ENCODE measurements at places on chromosomes 1 and 21. TPM values are rescaled to one million over a fixed set of nuclear protein-coding genes. Genes with fewer than 3 reads are reported as not detected.

DNA sequence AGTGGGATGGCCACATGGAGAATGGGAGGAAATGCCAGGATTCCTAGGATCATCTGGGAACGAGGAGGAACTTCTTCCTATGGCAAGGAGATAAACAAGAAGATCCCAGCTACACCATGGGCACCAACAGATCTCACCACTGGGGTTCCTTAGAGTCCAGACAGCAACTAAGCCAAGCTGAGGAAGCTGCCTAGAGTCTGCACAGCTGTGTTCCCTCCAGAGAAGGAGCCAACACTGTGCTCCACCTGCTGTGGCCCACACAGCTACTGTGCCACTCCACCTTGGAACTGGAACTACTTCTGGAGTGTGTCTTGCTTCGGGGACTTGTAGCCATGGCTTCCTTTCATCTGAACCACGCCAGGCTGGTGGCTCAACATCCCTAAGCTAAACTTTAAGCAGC, 6.0 kb downstream of the IFNAR1 start:
- peak overlapping the region; percentile 7 for H3K27ac ChIP-seq
- no peaks in the 10 kb centered on the region for H3K27me3 ChIP-seq
- DNase-seq = no peak
- no peak overlapping the region for H3K4me3 ChIP-seq

DNA sequence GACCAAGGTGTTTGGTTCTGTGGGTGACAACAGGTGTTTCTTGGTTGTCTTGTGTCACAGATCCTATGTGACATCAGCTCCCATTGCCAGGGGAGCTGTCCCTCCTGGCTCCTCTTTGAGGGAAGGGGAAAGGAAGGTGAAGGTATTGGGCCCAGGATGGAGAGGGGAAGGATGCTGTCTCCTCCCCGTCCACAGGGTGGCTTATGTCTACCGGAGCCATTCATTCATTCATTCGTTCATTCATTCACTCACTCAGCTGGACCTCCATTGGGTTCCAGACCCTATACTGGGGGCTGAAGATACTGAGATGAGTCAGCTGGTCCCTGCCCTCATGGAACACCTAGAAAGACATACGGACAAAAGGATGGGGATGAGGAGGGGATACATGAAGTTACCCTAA, 38.9 kb downstream of the EPHB2 start:
- no peak for DNase-seq
- no peak overlapping the region for H3K4me3 ChIP-seq
- no peaks in the 10 kb centered on the region for H3K36me3 ChIP-seq
- H3K27ac ChIP-seq = no peak overlapping the region
- no peaks in the 10 kb centered on the region for H3K4me1 ChIP-seq
- peaks cover 28% of the 10 kb centered on the region for H3K27me3 ChIP-seq

GRCh38 chr1:37031871-37032270, 2.4 kb downstream of the GRIK3 start:
- no peaks in the 10 kb centered on the region for H3K36me3 ChIP-seq
- no peaks in the 10 kb centered on the region for H3K4me1 ChIP-seq
- H3K27me3 ChIP-seq = peaks cover 70% of the 10 kb centered on the region
- no peak overlapping the region for H3K4me3 ChIP-seq
- H3K27ac ChIP-seq = no peak overlapping the region
- DNase-seq = no peak

Gene RRP1B
- 38.3 TPM for total RNA-seq

All from T-cell (primary cell).